ENCODE measurements at places on chromosomes 4 and X.

DNA sequence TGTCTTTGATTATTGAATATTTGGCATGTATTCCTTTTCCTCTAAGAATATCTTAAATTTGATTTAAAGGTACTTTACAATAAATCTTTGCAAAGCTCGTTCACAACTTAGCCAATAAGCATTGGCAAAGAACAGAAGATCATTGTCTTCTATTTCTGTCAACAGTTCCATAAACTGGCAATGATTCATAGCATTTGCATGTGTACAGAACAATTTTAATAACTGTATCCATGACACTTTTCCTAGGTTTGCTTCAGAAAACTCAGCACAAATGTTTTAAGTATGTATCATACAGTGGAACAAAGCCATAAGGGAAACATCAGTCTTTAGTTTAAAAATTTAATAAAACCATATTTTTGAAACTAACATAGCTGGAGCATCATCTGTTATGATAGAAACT, 462.7 kb upstream of the RPS6KA3 start:
- no peak for DNase-seq

DNA sequence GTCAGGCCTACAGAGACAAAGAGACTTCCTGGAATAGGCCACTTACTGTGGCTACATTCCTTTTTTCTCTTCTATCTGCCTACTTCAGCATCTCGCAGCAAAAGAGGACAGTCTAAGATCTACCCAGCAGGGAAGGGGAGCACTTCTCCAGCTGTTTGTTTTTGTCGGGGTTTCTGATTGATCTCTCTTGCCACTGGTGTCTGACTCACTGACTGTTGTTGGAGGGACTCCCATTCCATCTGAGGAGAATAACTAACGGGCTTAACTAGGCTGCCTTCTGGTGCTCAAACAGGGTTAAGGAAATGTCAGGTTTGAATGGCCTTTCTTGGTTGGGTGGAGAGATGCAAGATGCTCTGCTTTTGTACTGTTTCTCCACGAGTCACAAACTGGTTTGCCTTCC, 100.2 kb upstream of the TMEM164 start:
- no peak for DNase-seq

DNA sequence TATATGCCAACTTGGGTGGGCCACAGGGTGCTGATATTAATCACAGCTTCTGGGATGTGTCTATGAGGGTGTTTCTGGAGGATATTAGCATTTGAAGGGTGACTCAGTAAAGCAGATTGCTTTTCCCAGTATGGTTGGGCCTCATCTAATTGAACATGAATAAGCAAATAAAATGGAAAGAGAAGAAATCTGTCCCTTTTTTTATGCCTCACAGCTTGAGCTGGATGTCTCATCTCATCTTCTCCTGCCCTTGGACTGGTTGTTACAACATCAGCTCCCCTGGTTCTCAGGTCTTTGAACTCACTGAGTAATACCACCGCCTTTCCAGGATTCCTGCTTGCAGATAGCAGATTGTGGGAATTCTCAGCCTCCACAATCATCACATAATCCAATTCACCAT, 1149.2 kb downstream of the PCDH18 start:
- no peak for DNase-seq

GRCh38 chr4:143667461-143667860, 33.0 kb downstream of the FREM3 start:
- no peak for DNase-seq

DNA sequence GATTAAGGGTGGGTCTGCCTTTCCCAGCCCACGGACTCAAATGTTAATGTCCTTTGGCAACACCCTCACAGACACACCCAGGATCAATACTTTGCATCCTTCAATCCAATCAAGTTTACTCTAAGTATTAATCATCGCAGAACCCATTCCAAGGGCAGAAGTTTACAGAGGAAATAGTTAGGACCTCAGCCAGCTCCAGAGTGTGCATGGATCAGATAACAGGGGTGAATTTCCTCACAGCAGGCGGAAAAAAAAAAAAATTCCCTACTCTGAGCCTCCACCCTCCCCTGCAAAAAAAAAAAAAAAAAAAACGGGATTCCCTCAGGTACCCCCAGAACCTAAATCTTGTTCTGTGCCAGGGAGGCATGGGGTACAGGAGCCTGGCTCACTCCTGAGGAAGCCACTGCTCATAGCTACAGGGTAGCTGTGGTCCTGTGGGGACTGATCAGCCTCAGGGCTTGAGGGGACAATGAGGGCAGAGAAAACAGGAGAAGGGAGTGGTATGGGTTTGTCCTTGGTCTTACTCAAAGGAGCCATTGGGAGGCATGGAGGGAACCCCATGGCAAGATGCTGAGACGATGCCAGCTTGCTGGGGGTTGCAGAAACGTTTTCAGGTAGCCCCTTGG, 113.0 kb downstream of the DHRSX start:
- no peak for DNase-seq

GRCh38 chr4:87060957-87061356, 126.1 kb downstream of the AFF1 start:
- DNase-seq = no peak

- DNase-seq = no peak
Measured at GRCh38 chr4:88937081-88937480, 119.9 kb downstream of the FAM13A start.

DNA sequence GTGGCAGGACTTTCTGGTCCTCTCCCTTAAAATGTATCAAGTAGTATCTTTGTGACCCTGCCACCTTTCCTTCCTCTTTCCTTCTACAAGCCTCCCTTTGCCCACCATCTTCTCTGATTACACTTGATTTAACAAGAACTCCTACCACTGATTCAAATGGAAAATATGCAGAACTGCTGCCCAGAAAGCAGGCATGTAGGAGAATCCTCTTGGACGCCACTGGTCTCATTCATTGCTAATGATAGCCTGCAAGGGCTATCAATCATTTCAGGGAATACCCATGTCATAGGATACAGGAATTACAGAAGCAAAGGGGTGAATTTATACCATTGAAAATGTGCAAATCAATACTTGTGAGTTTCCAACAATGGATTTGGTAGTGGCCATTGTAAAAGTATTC, 294.6 kb upstream of the NRK start:
- DNase-seq = no peak

DNA sequence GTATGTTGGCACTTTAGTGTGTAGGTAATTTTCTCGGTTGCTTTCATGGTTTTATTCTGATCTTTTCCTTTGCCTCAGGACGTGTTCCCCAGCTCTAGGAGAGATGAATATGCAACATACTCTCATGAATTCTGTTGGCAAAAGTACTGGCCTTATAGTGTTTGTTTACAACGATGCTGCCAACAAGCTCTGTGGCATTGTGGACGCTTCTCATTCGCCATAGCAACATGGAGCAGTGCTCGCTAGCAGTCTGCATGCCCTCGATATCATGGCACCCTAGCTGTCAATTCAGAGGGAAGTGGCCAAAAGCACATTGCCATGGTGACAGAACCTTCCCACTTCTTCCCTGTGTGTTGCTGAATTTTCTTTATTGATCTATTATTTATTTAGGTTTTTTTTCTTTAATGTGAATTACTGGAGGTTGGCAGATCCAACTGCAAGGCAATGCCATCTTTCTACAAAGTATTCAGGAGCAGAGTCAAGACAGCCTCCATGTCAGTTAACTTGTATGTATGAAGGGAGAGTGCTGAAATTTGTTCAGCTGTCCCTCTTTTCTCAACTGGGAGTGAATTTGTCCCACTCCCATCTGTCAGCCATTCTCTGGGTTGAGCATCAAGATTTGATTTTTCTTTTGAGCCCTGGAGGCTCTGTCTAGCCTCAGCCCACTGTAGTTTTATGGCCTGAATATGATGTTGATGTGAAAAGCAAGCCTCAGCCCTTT, 224.9 kb upstream of the VCX3A start:
- DNase-seq = no peak

DNA sequence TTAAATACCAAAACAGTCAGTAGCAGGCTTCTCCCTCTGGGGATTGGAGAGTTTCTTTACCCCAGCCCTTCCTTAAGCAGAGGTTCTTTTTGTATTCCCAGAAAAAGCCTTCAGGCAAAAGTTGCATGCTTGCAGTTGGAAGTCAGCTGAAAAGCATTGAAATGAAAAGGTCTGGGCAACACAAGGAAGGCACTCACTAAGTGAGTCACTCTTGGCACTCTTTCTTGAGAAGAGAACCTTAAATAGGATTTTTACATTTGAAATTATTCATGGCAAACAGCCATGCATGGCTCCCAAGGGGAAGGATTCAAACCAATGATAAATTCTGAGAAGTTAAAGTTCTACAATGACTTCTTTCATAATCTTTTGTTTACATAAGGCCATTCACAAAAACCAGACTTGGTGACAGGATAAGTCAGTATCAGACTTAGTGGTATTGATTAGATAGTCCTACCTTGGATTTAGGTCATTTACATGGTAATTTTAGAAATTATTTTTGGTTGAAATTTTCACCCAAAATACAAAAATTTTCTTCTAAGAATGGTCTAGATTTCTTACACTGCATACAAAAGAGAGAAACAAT, 2068.9 kb downstream of the PCDH7 start:
- DNase-seq = no peak

GRCh38 chrX:108029928-108030711, 14.7 kb upstream of the VSIG1 start:
- DNase-seq = no peak

- no peak for DNase-seq
Measured at GRCh38 chr4:2546286-2546823, 9.9 kb downstream of the FAM193A start.

- DNase-seq = no peak
Measured at GRCh38 chr4:52949336-52949735, 87.2 kb downstream of the RASL11B start.

DNA sequence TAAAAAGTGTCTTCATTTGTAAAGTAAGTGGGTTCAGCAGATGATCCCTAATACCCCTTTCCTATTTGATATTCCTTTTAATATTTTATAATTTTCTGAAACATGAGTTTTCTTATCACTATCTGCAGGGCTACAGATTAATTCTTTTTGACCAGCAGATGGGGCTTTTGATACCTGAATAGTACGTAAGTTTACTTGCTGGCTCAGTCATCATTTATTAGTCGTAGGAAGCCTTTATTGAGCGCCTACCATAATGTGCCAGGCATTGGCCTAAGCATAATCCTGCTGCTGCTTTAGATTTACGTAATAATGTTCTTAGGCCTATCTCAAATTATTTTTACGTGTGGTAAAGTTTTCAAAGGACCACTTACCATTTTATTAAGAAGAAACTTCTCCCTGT, 33.1 kb downstream of the OSTC start:
- no peak for DNase-seq

- no peak for DNase-seq
Measured at GRCh38 chr4:184313702-184314659, 96.3 kb upstream of the ENPP6 start.

GRCh38 chr4:6322761-6323566, 53.3 kb downstream of the WFS1 start:
- no peak for DNase-seq

DNA sequence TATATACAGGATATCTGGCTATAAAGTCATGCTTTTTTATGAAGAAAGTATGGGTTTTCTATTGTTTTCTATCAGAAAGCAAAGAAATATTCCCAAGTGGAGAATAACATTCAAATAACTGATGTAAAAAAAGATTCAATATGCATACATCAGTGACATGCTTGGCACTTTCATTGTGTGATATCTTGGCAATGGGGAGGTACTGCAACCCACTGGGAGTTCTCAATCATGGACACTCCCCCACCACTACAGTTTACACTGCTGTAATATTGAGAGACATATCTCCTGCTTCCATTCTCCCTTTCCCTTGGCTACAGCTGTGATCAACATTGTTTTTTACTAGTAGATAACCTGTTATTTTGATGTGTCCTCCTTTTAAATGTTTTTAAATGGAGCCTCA, 257.8 kb downstream of the CAMK2D start:
- no peak for DNase-seq

- no peak for DNase-seq
Measured at GRCh38 chr4:89878611-89879010, 16.0 kb upstream of the MMRN1 start.

DNA sequence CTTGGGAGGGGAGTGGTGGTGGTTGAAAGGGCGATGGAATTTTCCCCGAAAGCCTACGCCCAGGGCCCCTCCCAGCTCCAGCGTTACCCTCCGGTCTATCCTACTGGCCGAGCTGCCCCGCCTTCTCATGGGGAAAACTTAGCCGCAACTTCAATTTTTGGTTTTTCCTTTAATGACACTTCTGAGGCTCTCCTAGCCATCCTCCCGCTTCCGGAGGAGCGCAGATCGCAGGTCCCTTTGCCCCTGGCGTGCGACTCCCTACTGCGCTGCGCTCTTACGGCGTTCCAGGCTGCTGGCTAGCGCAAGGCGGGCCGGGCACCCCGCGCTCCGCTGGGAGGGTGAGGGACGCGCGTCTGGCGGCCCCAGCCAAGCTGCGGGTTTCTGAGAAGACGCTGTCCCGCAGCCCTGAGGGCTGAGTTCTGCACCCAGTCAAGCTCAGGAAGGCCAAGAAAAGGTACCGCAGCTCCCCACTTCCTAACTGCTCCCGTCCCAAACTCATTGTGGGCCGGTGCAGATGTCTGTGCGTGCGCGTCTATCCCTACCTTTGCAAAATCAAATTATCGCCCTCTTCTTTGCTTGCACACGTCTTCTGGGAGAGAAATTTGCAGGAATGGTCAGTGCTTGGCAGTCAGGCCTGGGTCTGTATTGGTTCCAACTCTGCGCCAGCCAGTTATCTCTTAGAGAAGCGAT, 533 bp downstream of the IL15 start:
- DNase-seq = no peak

GRCh38 chr4:39706741-39707511, 9.0 kb downstream of the UBE2K start:
- no peak for DNase-seq

- DNase-seq = no peak
Measured at GRCh38 chrX:13891377-13892140, 74.7 kb upstream of the GPM6B start.

GRCh38 chr4:175531405-175532091, 280.5 kb downstream of the GPM6A start:
- no peak for DNase-seq

DNA sequence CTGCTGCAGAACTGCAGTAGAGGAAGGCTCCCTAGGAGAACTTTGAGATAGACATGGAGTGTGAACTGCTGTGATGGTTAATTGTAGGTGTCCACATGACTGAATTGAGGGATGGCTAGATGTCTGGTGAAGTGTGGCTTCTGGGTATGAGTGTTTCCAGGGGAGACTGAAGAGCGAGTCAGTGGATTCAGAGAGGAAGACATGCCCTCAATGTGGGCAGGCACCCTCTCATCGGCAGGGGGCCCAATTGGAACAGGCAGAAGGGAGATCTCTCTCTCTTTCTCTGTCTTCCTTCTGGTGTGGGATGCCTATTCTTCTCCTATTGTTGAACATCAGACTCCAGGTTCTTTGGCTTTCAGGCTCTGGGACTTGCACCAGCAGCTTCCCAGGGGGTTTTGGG, 304.7 kb upstream of the GATB start:
- peak; percentile 7 for DNase-seq

DNA sequence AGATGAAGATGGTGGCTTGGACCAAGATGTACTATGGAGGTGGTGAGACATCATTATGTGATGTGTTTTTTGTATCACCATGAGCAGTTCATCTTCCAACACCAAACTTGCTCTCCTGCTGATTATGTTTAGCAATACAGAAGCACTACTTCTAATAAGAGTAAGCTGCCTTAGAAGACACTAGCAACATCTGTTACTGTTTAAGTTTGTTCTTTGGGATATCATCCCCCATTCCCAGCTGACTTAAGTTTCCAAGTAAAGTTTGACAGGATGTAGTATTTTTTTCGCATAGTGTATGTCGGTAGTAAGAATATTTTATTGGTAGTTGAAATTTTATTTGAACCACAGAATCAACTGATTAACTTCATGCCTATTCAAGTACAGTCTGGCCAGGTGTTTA, 123.5 kb upstream of the BMPR1B start:
- no peak for DNase-seq

Measured in effector CD4-positive, alpha-beta T cell (primary cell).